GM12892 (cell line): ENCODE measurements at places on chromosomes 2 and 18.

DNA sequence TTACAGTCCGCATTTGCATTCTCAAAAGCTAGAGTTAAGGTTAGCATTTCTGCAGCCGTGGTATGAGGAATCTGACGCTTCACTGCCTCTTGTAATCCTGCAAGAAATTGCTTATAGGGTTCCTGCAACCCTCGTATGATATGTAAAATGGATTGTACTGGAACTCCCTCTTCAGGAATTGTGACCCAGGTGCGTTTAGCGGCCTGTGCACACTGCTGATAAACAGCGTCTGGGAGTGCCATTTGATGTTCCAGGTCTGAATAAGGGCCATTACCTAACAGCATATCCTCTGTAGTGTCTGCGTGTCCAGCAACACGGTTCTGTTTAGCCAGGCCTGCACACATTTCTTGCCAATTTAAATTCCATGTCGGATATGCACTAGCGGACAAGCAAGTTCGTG is 42.5 kb downstream of the CXCR4 start:
- DNase-seq = no peak

DNA sequence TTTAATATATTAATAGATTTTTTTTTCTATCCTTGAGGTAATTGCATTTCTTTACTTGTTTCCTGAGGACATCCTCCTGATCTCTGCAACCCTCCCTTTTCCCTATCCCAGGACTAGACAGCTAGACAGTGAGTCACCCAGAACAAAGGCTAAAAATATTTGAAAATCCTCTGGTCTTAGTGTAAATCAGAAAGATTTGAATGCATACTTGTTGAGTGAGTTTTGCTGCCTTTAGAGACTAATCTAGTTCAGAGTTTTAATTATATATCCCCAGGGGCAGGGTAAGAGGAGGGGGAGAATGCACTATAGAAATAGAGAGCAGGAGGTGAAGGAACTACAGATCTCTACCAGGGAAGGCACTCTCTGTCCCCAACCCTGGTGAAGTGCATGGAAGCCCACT is 202.3 kb upstream of the TCF4 start:
- no peak for DNase-seq

DNA sequence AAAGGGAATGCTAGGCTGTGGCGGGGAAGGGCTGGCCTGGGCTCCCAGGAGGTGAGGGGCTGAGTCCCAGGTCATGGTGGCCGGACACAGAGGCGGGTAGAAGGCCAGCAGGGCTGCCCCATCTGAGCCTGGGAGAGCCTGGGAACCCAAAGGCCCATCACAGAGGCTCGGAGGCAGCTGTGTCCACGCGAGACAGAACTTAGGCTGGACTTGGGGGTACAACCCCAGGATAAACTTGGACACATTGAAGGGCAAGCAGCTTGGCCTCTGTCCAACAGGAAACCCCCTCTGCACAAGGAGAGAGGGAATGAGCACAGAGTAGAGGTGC is 95.9 kb downstream of the ZFP36L2 start:
- DNase-seq = no peak

- no peak for DNase-seq
Measured at GRCh38 chr2:136022396-136023146, 37.1 kb upstream of the DARS1 start.

- no peak for DNase-seq
Measured at GRCh38 chr18:21979759-21980158, 189.6 kb upstream of the GATA6 start.

DNA sequence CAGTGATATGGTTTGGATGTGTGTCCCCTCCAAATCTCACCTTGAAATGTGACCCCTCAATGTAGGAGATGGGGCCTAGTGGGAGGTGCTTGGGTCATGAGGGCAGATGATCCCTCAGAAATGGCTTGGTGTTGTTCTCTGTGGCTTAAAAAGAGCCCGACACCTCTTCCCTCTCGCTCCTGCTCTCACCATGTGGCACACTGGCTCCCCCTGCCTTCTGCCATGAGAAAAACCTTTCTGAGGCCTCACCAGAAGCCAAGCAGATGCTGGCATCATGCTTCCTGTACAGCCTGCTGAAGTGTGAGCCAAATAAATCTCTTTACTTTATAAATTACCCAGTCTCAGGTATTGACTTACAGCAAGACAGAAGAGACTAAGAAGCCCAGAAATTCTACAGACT is 357.1 kb downstream of the NRXN1 start:
- no peak for DNase-seq

GRCh38 chr2:7031547-7032245 is 114.5 kb downstream of the RNF144A start:
- DNase-seq = no peak

GRCh38 chr2:108621087-108621559 is 86.9 kb downstream of the LIMS1 start:
- DNase-seq = no peak

- DNase-seq = no peak
Measured at GRCh38 chr2:203376173-203376572, 48.0 kb downstream of the ABI2 start.

- DNase-seq = no peak
Measured at GRCh38 chr2:240930631-240931318, 24.6 kb downstream of the CROCC2 start.

DNA sequence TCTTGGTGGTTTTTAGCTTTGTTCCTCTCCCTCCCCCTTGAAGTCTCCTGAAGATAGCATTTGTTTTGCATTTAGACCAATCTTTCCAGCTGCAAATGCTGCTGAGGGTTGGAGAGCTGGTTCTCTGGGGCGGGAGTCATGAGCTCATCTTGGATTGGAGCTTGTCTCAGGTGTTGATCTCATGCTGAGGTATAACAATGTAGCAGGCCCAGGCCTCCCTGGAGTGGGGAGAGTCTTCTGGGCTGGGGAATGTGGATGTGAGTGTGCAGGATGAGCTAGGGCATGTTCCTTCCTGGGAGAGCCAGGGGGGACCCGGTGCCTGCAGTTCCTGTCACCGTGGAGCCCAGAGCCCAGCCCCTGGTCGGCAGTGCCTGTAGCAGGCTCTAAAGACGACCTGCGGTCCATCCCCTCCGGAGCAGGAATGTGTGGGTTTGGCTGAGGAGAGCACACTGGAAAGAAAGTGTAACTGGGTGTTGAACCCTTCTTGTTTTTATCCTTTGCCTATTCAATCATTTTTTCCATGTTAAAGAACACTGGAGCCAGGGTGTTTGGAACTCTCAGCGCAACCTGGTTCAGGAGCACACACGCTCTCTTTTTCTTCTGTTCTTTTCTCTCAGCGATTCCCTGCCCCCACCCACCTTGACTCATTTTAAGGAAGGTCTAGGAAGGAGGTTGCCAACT is 2.7 kb downstream of the ZNF532 start:
- no peak for DNase-seq

DNA sequence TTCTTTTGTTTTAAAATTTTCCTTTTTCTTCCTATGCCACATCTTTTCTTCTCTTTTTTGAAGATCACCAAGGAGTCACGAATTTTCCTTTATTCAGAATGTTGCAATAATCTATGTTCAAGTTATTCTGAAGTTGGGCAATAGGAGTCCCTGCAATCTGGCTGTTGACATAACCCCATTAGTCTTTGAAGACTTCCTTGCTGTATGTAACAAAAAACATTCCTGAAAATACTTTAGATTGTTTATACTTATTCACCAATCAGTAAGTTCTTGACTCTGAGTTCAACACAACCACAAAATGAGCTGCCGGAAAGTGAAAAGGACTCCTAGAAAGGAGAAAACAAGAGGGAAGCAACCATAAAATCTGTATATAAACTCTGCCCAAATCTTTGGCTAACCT is 62.8 kb downstream of the TMEM237 start:
- no peak for DNase-seq

DNA sequence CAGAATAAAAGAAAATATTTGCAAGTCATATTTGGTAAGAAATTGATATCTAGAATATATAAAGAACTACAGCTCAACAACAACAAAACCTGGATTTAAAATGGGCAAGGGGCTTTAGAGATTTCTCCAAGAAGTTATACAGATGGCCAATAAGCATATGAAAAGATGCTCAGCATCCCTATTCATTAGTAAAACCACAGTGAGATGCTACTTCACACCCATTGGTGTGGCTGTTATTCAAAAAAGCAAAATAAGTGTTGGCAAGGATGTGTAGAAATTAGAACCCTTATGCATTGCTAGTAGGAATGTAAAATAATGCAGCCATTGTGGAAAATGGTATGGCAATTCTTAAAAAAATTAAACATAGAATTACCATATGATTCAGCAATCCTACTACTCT is 29.8 kb downstream of the TANK start:
- no peak for DNase-seq

- DNase-seq = peak; percentile 10
Measured at GRCh38 chr2:174247474-174248186, 702 bp downstream of the OLA1 start.

- peak; percentile 5 for DNase-seq
Measured at GRCh38 chr2:189581354-189582139, 961 bp upstream of the SLC40A1 start.

DNA sequence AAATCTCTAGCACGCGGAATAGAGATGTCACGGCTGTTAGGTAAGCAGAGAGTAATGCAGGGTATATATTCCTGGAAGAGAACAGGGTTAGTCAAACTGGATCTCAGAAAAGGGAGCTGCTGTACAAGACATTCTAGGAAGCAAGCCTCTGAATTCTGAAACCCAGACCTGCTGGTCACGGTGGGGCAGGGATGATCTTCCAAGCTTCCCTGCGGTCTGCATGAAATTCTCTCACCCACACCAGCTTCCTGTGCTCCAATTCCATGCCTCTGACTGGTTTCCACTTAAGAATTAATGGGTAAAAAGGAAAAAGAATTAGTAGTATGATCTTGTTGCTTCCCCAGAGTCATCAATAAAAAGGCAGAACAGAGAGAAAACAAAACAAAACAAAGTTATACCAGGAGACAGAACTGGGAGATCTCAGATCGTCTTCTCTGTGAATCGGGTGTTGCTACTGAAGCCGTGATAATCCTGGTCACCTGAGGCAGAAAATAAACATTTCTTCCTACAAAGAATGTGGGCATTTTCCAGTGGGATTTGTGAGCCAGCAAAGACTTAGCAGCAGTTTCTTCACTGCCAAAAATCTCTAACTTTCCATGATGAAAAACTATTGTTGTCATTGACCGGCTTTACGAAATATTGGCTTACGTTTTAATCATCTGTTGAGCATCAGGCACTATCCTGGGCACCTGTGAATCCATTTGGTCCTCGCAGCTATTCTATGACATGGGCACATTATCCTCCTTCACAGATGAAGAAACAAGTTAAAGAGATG is 5.3 kb upstream of the CYP27C1 start:
- DNase-seq = no peak

GRCh38 chr2:144159240-144159639 is 360.7 kb downstream of the ZEB2 start:
- no peak for DNase-seq

DNA sequence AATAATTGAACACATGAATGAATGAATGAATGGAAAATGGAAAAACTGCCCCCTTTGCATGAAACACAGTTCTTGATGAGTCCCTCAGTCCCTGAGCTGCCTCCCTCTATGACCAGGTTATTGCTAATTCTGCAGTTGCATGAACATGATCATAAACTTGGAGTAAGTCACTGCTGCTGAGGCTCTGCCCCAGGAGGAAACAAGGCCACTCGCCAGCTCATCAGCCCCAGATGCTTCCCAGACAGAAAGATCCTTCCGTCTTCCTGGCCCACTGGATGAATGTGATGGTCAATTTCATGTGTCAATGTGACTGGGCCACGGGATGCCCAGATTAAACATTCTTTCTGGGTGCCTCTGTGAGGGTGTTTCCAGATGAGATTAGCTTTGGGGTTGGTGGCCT is 16.4 kb downstream of the GPR45 start:
- no peak for DNase-seq

GRCh38 chr2:25068217-25068616 is 26.3 kb downstream of the EFR3B start:
- DNase-seq = no peak

DNA sequence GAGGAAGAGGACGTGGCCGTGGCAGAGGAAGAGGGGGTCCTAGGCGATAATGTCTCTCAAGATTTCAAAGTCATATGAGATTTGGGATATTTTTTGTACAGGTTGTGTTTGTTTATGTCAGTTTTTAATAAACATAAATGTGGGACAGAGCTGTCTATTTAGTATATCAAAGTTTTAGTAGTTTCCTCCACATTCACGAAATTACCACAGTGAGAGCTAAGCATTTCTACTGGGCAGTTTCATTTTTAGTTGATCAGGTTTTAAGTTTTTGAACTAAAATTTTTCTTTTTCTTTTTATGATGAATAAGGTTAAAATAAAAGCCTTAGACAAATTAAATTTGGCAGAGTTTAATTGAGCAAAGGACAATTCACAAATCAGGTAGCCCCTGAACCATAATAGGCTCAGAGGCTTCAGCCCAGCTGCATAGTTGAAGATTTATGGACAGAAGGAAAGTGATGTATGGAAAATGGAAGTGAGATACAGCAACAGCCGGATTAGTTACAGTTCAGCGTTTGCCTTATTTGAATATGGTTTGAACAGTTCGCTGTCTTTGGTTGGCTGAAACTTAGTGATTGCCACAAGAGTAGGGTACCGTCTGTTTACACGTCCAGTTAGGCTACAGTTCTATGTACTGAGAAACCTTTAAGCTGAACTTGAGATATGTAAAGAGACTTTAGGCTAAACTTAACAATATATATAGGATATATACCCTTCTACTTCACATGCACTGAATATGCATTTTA is 17.1 kb downstream of the SNRPD1 start:
- no peak for DNase-seq

- DNase-seq = no peak
Measured at GRCh38 chr2:55856936-55857335, 66.6 kb downstream of the EFEMP1 start.

DNA sequence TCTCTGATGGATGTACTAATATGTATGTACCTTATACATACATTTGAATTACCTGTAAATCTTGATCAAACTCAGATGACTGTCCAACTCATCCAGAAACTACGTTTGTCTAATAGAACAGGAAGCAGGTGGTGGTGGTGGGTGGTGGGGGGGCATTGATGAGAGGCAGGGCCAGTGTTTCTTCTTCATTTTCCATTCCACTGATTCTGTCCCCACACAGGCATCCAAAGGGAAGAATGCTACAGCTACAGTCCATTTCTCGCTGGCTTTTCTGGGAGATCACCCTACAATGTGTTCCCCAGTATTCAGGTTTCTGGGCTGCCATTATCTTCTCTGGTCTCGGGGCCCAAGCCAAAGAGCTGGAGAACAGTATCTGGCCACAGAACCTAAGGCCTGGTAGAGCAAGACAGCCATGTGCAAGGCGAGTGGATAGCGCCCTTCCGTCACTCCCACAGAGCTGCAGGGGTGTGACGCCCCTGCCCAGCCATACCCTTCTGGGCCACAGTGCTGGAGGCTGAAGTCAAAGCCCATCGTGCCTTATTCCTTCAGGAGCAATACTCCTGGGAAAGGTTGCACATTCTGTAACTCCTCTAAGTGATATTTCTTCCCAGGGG is 54.5 kb downstream of the BCL11A start:
- peak; percentile 47 for DNase-seq
